ENCODE measurements at places on chromosomes 4 and X. TPM values are rescaled to one million over a fixed set of nuclear protein-coding genes. Genes with fewer than 3 reads are reported as not detected.

- no peak for DNase-seq
Observed at GRCh38 chr4:23890369-23891063, 669 bp upstream of the PPARGC1A start.

DNA sequence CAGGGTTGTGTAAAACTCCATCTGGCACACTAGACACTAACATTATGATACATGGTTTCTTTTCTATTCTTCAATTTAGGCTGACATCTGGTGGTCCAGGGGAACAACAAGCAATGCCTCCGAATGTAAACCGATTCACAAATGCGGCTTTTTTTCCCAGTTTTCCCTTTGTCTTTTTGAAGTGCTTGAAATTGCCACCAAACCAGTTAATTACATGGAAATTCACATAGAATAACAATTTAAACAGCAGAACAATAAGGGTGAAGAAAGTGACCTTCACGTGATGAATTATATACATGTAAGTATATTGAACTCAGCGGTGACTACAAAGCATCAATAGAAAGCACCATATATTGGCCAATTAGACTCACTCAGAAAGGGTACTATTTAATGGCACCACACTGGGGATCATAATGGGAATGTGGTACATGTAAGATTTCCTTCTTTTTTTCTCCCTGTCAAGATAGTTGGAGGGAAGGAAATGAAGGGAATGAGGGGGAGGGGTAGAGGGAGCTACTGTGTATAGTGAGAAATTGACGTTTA, 103.9 kb downstream of the MMRN1 start:
- DNase-seq: no peak

GRCh38 chr4:180932370-180933001, 1310.7 kb upstream of the TENM3 start:
- DNase-seq: no peak

GRCh38 chr4:63526251-63526650, 883.0 kb downstream of the TECRL start:
- DNase-seq: no peak

GRCh38 chr4:40323866-40324265, 11.3 kb upstream of the CHRNA9 start:
- DNase-seq: no peak

DNA sequence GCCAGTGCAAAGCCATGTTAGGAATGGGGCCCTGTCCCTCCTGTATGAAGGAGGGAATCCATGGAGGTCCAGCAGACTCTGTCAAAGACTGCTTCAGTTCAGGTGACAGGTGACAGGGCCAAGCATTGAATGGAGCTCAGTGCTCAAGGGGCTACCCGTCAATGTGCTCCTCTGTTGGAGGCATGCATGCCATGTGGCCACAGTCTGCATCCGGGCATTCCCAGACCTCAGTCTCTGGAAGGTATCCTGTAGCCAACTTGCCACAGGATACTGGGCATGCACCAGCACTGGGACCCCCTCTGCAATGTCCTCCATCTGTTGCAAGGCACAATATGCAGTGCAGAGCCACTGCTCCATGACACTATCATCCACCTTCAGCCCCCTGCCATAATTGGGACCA, 136.1 kb upstream of the GATB start:
- no peak for DNase-seq

- DNase-seq: no peak
Observed at GRCh38 chr4:6356076-6356560, 86.5 kb downstream of the WFS1 start.

DNA sequence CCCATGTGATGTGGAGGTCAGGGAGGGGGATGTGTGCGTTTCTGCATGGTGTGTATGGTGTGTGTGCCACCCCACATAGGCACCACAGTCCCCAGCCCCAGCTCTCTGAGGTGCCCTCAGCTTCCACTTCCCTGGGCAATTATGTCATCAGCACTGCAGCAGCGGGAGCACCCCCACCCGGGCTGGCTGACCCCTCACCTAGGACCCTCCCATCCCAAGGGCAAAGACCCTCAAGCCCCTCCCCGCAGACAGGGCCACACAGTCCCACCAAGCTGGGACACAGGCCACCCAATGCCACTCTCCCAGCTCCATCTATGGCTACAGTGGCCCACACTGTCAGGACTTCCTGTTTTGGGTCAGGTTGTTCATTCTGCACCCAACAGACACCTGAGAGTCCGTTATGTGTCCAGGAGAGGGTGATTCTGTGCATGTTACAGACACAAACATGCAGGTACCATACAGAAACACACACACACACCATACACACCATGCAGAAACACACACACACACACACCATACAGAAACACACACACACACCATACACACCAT, 75.2 kb downstream of the JAKMIP1 start:
- DNase-seq: no peak

- no peak for DNase-seq
Observed at GRCh38 chr4:138216272-138216867, 25.8 kb downstream of the SLC7A11 start.

- no peak for DNase-seq
Observed at GRCh38 chrX:150903110-150903508, 4.6 kb upstream of the CD99L2 start.

DNA sequence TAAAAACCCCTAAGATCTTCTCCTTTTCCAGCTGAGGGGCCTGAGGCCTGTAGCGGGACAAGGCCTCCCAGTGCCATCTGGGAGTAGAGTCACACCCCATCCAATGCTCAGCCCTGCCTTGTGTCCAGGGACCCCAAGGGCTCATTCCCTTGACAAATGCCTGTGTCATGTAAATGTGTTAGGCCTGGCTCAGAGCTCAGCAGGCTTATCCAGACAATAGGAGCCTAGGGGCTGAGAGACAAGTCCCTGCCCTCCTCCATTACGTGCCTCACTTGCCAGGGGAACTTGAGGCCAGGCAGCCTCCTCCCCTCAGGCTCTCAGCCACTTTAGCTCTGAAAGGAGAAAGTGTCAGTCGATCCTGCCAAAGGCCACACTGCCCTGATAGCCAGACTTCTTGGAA, 166.8 kb upstream of the MAMLD1 start:
- no peak for DNase-seq

GRCh38 chrX:106331606-106332005, 163.5 kb downstream of the PWWP3B start:
- DNase-seq: no peak

DNA sequence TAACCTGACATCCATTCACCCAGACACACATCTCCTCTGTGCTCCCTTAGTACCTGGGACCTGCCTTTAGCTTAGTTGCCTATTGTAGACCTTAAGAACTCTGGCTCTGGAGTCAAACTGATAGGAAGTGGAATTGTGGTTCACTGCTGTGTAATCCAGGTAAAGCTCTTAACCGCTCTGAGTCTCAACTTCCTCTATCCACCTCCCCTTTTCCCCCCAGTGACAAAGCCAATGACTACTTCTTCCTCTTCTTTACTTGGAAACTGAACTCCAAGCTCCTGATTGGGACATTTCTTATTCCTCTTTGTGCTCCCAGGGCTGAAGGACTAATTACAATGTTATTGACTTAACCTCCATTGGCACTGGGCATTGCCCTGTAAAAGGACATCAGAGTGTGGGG, 94.1 kb downstream of the DRD5 start:
- DNase-seq: no peak

DNA sequence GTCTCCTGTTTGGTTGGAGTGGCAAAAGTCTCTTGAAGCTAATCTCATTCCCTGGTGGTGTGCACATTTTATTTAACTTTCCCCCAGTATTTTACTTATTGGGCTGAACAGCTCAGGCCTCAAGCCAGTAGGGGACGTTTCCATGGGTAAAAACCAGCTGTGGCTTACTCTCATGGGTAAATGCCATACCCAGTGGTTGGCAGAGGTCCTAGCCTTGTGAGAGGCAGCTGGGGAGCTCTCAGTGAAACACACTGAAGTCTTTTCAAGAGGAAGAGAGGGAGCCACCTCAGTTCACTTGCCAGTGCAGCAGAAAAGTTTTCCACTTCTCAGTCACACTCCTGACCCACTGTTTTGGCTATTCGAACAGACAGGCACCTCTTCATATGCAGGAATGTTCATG, 1964.2 kb downstream of the ARAP2 start:
- no peak for DNase-seq

Gene SLC26A1
- total RNA-seq: 1.6 TPM

Gene SPANXN4
- not detected for total RNA-seq

Gene PCYT1B
- total RNA-seq: 27.2 TPM
